ENCODE measurements at places on chromosomes 5 and 9.
A peak's percentile ranks its signal among the peaks of the same experiment; 100 is the strongest.

DNA sequence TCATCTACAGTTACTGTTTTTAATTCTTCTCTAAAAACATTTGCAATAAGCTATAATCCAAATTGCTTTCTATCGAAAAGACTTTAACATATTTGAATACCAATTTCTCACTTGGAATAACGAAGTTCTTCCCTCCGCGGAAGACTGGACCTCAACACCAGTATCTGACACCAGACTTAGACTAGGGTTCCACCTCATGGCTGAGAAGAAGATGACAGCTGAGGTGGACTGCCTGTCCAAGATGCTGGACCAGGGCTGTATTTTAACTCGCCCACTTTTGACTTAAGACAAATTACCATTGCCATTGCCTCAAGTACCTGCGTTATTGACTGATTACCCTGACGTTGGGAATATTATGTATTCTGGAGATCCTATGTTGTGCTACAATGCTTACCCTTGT lies 34.1 kb downstream of the ZMAT2 start:
- no peak for ATAC-seq

- peak; percentile 52 for ATAC-seq
Observed at GRCh38 chr9:37371565-37372464, 50.7 kb upstream of the GRHPR start.

DNA sequence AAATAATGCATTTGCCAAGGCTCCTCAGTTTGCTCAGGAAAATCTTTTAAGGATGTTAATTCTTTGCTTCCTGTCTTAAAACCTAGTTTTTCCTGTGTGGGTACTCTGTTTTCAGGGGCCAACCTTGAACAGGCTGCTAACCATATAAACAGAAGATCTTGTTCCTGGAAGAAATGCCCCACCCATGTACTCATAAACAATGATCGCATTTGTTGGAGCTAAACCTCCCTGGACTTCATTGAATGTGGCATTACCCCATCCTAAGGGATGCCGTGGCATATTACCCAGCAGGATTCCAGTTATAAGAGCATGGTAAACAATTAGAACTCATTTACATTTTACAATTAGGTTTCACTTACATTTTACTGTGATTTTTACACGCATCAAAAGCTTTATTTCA lies 436.0 kb downstream of the ZNF608 start:
- no peak for ATAC-seq

DNA sequence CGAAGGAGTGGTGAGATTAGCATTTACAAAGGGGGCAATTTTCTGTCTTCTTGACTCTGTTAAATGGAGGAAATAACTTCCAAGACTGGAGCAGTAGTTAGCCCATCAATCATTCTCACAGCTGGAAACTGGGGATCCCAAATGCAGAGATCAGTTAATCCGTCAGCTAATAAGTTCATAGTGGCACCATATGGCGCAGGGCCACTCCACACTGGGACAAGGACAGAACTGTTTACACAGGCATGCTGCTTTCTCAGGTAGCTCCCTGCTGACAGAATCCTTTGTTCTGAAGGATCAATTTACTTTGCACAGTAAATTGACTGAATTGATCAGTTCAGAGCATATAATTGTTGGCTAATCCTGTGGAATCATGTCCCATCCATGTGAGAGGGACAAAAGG lies 395.7 kb downstream of the TMEM161B start:
- no peak for ATAC-seq

- no peak for ATAC-seq
Observed at GRCh38 chr9:89793551-89793950, 188.7 kb downstream of the GADD45G start.

GRCh38 chr5:132309679-132310078 lies 15.5 kb downstream of the SLC22A4 start:
- no peak for ATAC-seq
